ENCODE measurements at places on chromosomes 6 and 20. TPM values are rescaled to one million over a fixed set of nuclear protein-coding genes. Genes with fewer than 3 reads are reported as not detected.

The CNR1 gene
- total RNA-seq, result not detected

The FARS2 gene
- total RNA-seq, result 17.5 TPM

DNA sequence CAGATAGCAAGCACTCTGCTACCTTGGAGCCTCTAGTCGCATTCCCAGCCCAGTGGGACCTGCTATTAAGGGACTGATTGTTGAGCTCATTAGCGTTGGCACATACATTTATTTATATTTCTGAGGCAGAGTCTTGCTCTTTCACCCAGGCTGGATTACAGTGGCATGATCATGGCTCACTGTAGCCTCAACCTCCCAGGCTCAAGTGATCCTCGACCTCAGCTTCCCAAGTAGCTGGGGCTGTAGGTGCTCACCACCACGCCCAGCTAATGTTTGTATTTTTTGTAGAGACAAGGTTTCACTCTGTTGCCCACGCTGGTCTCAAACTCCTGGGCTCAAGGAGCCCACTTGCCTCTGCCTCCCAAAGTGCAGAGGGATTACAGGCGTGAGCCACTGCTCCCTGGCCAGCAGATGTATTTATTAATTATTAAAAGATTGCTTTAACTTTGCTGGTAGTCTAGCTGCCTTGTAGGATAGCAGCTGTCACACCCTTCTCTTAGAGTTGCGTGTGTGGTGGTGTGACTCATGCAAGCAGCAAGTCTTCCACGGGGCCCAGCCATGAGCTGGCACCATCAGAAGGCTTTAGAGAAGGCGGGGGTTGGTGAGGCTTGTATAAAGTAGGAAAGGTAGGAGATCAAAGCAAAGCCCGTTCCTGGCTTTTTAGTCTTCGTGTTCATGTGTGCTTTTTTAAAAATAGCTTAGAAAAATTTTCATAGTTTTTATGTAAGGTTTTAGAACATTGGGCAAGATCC is 16.5 kb downstream of the ACTR5 start:
- no peak overlapping the region for H3K4me3 ChIP-seq
- H3K27me3 ChIP-seq, result no peaks in the 10 kb centered on the region

DNA sequence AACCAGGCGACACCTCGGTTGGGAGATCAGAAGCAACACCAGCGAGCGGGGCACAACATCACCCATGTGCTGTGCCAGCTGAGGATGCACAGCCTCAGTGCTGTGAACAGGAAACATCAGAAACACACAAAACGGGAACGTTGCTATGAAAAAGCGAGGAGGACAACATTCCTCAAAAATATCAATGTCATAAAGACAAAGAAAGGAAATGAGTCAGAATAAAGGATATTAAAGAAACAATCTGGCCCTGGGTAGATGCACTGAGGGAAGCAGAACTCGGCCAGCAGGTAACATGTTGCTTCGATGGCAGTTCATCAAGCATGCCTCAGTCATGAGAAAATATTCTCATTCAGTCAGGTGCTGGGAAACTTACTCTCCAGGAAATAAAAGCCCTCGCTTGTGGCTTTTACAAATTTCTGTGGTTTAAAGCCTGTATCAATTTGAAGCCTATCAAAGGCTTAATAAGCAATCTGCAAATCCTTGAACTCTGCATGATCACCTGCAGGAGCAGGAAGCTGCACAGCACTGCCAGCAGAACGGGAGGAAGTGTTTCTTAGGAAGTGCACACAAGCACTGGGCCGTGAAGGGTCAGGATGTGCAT is 77.5 kb downstream of the GINS1 start:
- DNase-seq, result no peak
- H3K36me3 ChIP-seq, result no peaks in the 10 kb centered on the region
- no peak overlapping the region for H3K4me3 ChIP-seq
- H3K27ac ChIP-seq, result no peak overlapping the region
- no peaks in the 10 kb centered on the region for H3K27me3 ChIP-seq

The FAM217A gene
- not detected for total RNA-seq

DNA sequence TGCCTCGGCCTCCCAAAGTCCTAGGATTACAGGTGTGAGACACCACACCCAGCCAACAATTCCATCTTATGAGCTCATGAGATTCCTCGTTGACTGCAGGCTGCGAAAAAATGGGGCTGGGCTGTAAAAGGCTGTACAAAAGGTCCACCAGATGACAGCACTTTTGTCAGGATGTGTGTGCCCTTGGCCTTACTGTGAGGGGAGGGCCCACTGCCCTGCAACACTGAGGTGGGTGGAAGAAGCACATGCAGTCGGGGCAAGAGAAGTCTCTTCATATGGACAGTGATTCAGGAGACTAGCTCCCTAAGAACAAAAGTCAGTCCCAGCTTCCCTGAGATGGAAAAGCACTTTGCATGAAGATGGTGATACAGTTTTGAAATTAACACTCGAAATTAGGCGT is 50.5 kb downstream of the KCTD20 start:
- peak overlapping the region; percentile 2 for H3K27ac ChIP-seq
- peaks cover 20% of the 10 kb centered on the region for H3K4me1 ChIP-seq
- no peak overlapping the region for H3K4me3 ChIP-seq
- DNase-seq, result no peak
- no peaks in the 10 kb centered on the region for H3K27me3 ChIP-seq

- peak; percentile 62 for DNase-seq
- H3K27ac ChIP-seq, result peak overlapping the region; percentile 93
- H3K36me3 ChIP-seq, result peaks cover 27% of the 10 kb centered on the region
- peaks cover 43% of the 10 kb centered on the region for H3K4me1 ChIP-seq
- H3K27me3 ChIP-seq, result no peaks in the 10 kb centered on the region
Observed at GRCh38 chr20:57389695-57390603, 1.2 kb upstream of the RBM38 start.
